ENCODE measurements at places on chromosomes 2 and 18.

GRCh38 chr2:200617156-200618053 lies 31.6 kb downstream of the AOX1 start:
- DNase-seq, result no peak

GRCh38 chr18:3874125-3874524 lies 424.2 kb downstream of the TGIF1 start:
- no peak for DNase-seq

- no peak for DNase-seq
These were observed 117.6 kb downstream of the METTL8 start for GRCh38 chr2:171316220-171316619.

DNA sequence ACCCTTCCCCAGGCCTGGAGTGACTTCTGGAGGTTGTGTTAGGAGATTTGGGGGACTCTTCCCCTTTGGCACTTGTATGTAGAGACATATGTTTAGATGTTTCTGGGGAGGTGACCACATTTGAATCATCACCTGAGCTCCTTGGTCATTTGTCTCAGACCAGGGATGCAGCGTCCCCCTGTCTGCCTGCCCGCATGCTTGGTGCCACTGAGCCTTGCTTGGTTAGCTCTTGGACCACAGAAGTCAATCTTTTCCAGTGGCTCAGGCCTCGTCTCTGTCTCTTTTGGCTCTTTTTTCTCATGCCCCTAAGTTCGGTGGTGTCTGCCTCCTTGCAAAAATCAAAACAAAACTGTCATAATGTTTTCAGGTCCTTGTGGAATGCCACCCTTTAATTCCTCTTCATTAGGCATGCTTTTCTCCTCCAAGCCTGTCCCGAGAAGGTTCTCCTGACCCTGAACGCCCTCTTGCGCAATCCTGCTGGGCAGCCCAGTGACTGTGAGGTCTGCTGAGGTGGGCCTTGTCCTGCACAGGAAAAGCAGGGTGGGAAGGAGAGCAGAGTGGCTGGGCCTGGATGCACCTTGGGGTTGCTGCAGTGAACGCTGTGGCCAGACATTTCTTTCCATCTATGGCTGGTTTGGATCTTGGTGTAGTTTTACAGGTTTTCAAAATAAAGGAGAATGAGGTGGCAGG lies 24.9 kb downstream of the GLI2 start:
- no peak for DNase-seq

DNA sequence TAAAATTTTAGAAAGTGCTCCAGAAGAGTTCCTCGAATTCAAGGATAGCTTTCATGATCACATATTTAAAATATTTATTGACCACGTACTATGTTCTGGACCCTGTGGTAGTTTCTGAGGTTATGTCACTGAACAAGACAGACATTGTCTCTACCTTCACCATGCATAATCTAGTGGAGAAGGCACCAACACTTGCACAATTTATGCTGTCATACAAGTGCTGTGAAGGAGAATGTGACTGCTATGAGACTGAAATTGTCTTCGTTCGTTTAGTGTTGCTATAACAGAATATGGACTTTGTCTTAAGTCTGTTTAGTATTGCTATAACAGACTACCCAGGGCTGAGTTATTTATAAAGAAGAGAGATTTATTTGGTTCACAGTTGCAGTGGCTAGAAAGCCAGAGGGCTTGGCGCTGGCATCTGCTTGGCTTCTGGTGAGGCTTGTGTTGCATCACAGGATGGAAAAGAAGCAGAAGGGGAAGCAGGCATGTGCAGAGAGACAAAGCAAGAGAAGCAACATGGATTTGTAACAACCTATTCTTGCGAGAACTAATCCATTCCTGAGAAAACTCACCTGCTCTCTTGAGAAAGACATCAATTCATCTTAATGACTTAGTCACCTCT lies 50.0 kb upstream of the RFX8 start:
- no peak for DNase-seq

DNA sequence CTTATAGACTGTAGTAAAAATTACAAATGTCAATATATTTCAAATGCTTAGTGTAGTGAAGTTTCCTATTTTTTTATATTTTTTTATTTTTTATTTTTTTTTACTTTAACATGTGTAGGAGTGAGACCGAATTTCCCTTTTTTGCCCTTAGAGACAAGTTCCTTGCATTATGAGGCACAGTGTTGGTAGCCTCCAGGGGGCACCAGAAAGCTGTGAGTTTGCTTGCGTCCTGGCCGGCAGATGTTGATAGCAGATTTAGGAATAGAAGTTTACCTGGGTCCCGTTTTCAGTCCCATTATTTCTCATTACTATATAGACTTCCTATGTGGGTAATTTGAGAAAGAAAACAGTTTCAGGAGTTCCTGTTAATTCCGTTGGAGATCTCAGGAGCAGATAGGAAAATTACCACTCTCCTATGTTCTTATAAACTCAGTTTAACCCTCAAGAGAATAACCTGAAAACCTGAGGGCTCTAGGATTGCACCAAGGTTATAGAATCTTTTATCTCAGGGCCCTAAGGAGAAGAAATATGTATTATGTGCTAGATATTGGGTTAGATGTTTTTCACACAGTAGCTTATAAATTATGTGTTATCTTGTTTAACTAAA lies 157.5 kb upstream of the SESTD1 start:
- DNase-seq, result peak; percentile 8
